NCI-H510A treated with DMSO at 0.1 percent for 48 hours (cell line): ENCODE measurements at places on chromosomes 2 and 18.

- DNase-seq: no peak
Measured at GRCh38 chr2:3277050-3277747, 100.4 kb downstream of the EIPR1 start.

GRCh38 chr2:202588647-202589581, 45.9 kb upstream of the FAM117B start:
- peak; percentile 96 for DNase-seq

DNA sequence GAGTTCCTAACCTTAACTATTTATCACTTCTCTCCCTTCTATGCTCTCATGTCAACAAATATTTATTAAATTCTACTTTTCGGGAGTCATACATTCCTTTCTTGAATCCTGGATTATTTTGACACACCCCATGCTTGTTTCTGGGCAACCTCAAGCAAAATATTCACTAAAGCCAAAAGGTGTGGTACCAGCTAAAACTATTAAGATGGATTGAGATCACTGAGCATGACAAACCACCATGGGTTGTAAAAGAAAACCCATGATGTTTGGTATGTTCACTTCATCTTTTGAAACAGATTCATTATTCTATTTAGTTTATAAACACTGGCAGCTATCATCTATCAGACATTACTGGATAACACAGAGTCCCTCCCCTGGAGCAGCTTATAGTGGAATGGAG, 32.5 kb downstream of the DPP4 start:
- DNase-seq: no peak

DNA sequence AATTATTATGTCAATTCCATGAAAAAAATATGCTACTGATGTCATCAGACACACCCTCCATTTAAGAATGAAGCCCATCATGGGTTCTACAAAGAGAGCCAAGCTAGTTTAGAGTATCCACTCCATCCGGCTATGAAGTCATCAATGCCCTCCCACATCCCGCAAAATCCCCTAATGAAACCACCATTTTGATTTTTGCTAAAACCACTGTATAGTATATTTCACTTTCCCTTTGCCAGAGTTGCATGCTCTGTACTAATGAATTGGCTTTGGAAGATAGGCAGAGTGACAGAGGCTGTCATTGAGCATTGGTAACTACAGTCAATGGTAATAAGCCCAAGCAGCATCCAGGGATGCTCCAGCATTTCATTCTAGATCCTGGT, 118.6 kb downstream of the ANKRD44 start:
- no peak for DNase-seq

DNA sequence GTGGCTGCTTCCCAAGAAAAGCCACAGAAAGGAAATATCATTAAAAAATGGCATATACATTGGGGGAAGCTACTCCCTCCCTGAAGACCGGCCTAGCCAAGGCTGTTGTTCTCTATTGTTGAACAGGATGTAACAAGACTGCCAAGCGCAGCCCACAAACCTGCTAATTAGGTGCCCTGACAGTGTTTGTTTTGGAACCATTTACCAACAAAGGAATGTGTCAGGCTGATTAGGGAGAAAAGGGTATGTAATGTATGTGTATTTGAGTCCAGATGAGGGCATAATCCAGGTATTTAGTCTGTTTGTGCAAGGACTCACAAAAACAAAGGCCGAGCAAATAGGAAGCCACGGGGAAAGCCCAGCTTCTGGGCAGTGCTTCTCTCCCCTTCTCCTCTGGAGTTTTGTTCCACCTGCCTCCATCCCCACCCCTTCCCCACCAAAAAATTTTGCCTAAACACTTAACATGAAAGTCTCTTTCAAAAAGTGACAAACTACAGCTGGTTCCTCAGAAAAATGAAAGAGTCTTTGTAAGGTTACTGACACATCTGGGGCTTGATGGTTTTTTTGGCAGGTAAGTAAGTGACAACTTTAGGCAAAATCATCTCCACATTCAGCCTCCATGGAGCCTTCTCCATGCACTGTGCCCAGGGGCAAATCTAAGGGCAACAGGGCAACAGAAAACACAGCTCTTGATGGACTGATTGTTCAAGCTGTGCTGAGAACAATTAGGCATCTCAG, 78.3 kb upstream of the FZD5 start:
- DNase-seq: peak; percentile 23

- no peak for DNase-seq
Measured at GRCh38 chr2:148982282-148982681, 56.2 kb upstream of the LYPD6B start.

GRCh38 chr2:202844656-202845055, 26.9 kb downstream of the ICA1L start:
- DNase-seq: no peak

DNA sequence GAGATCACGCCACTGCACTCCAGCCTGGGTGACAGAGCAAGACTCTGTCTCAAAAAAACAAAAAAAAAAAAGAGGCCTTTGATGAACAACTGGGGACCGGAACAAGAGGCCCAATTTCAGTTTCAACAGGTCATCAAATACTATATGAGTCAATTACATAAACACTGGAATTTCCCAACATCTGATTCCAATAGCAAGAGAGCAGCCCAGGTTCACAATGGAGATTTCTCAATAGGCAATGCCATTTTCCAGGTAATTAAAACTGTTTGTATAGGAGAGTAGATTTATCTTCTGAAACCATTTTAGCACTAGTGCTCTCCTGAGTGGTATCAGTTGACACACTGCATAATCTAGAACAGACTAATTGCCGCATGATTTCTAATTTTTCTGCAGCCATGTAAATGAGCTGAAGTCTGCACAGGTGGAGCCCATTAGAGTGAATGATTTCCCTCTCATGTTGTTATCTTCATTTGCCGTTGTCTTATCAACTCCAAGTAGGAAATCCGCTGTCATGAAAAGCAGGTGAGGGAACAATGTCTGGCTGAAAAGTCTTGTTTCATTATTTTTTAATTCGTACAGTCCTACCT, 264.1 kb upstream of the MEIS1 start:
- DNase-seq: no peak

GRCh38 chr2:168684921-168685599, 117.4 kb upstream of the NOSTRIN start:
- no peak for DNase-seq
